Muscle of back (tissue), 13 donors: ENCODE measurements at places on chromosomes 6 and 20. TPM values are rescaled to one million over a fixed set of nuclear protein-coding genes. Genes with fewer than 3 reads are reported as not detected.

GRCh38 chr6:36920546-36920945 lies 34.0 kb upstream of the PI16 start:
- no peak for DNase-seq

DNA sequence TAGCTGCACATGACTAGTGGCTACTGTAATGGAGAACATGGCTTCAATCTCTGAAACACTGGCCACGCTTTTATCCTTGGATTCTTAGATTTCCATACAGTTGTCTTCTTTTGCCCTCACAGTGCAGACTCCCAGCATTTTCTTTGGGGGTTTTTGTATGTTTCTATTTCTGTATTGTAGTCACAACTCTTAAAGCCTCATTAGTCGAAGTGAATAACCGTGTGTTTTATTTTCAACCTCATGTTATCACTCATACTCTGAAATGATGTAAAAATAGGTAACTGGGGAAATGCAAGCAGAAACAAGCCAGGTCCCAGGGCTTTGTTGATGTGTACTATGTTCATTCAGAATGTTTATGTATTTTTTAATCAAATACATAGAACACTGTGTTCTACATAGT lies 162.9 kb downstream of the JARID2 start:
- no peak for DNase-seq

NINL gene
- polyA plus RNA-seq = 19.1 TPM

GRCh38 chr6:83609248-83609647 lies 96.9 kb downstream of the PRSS35 start:
- DNase-seq = no peak

MLN gene
- not detected for polyA plus RNA-seq
